ENCODE measurements at places on chromosomes 16 and 17. TPM values are rescaled to one million over a fixed set of nuclear protein-coding genes. Genes with fewer than 3 reads are reported as not detected.

GRCh38 chr16:57623251-57624043 lies 5.0 kb upstream of the ADGRG1 start:
- DNase-seq = peak; percentile 78

DNA sequence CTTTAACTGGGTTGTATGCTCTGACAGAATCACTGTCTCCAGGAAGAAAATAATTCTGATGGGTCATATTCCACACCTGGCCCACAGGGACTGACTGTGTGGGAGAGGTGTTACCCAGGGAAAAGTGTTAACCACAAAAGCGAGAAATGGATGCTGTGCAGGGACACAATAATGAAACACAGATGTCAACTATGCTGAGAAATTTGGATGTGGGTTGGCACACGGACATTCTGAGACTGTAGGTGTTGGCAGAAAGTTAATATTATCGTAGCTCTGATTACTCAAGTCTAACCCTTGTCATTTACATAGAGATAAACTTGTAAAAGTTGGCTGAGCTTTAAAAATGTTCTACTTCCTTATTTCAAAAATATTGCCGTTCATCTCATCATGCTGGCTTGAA lies 19.6 kb downstream of the TMC5 start:
- no peak for DNase-seq

- DNase-seq = no peak
These were observed 3.8 kb downstream of the TNFSF12 start for GRCh38 chr17:7552621-7553051.

GRCh38 chr17:44343510-44344209 lies 1.4 kb upstream of the GRN start:
- DNase-seq = no peak

CACNA1H gene
- 4.2 TPM for total RNA-seq

COL1A1 gene
- 138 TPM for total RNA-seq

TMEM88 gene
- 17.1 TPM for total RNA-seq

SYCE1L gene
- total RNA-seq = 4.5 TPM

Data from right cardiac atrium (tissue), 5 donors.